ENCODE measurements at places on chromosomes 2 and 18.

GRCh38 chr2:37013315-37013641 is 46.9 kb upstream of the STRN start:
- no peak for DNase-seq

DNA sequence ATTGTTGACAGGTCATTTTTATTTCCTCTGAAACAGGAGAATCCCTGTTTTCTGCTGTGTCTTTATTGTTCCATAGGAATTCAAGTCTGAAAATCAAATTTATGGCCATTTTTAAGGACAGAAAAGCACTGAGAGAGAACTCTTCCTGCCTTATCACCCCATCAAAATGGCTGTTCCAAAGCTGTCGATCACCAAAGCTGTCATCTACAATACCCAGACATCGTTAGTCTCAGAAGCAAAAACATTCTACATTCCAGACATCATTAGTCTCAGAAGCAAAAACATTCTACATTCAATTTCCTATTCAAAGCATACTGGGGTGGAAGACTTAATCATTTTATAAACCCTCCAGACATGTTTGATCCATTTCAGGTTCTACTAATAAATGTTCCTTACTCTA is 44.4 kb downstream of the SCRN3 start:
- no peak for DNase-seq

GRCh38 chr2:210224591-210224940 is 681 bp downstream of the ACADL start:
- no peak for DNase-seq

- DNase-seq: no peak
Observed at GRCh38 chr2:170073288-170073687, 104.7 kb upstream of the MYO3B start.

- no peak for DNase-seq
Observed at GRCh38 chr2:213157242-213157641, 5.8 kb upstream of the IKZF2 start.

- no peak for DNase-seq
Observed at GRCh38 chr2:85935746-85936208, 47.0 kb upstream of the ST3GAL5 start.

- no peak for DNase-seq
Observed at GRCh38 chr2:169781249-169782013, 17.2 kb upstream of the SSB start.

GRCh38 chr2:144606466-144607095 is 86.7 kb upstream of the ZEB2 start:
- no peak for DNase-seq

DNA sequence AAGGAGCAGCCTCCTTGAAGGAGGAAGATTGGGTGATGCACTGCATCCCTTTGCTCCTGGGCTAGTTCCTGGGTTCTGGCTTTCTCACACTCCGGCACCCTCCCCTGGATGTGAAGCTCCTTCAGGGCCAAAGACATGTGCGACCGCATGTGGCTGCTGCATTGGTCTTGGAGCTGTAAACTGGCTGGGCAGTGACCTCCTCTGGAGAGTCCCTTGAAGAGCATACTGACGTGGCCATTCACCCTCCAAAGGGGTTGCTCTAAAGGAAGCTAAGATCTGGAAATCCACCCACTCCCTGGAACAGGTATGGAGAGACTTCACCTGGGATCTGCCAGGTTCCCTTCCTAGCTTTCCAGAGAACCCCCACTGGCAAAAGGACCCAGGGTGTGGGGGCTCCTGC is 62.1 kb downstream of the TMEM17 start:
- DNase-seq: no peak

DNA sequence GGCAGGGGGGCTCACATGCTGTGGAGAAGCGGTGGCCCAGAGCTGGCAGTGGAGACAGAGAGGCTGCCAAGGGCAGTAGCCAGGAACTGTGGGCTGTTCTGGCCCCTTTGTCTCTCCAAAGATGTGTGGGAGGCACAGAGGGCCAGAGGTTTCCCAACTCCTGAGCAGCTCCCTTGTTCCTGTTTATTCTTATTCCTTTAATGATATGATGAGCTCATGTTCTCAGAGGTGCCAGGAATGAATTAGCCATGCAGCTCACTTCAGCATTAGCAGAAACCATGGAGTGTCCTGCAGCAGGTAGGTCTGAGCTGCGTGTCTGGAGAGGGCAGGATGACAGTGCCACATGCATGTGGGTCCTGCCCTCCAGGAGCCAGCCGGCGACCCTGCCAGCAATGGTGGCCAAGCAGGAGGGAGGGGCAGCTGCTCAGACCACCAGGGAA is 77.9 kb upstream of the FZD7 start:
- no peak for DNase-seq

DNA sequence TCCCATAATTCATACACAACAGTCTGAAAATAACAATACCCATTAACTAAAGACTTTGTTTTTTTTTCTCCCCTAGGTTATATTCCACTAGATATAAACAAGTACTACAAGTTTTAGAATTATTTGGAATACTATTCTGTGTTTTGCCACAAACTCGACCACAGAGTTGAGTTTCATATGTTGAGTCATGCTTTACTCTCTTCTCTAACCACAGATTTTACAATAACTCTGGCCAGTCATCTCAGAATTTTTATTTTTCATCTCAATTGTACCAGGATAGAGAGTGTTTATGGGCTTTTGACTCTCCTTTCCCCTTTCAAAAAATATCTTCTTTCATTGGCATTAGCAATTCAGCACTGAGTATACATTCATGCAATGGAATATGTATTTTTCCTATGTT is 348.7 kb upstream of the GALNT5 start:
- no peak for DNase-seq

- DNase-seq: no peak
Observed at GRCh38 chr2:240443891-240444301, 8.4 kb downstream of the GPC1 start.

GRCh38 chr2:181658444-181658843 is 1.5 kb upstream of the CERKL start:
- no peak for DNase-seq

DNA sequence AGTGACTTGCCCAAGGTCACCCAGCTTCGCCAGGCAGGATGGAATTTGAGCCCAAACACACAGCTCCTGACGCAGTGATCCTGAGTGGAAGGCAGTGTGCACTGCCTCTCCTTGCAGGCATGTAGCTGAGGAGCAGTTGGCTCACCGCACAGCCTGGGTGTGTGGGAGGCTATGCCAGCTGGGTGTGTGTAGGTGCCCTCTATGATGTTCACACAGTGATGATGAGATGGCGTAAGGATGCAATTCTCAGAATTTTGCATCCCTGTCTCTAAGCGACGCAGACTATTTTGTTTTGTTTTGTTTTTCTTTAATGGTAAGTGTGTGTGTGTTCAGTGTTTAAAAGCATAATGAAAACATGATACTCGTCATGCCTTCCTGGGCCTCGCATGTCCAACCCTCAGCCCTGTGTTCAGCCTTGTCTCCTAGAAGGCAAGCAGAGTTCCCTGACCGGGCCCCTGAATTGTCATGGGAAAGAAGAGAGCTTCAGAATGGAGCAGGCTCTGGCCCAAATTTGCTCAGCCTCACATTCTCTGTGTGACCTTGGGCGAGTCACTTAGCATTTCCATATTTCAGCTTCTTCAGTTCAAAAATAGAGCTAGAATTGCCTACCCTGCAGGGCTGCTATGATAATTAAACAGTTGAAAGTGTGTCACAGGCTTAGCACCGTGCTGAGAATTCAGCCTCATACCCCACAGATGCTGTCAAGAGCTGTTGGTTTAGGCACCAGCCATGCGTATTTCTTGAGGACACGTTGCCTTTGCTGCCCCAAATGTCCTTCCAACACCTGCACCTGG is 603.6 kb upstream of the RAB6C start:
- no peak for DNase-seq

- DNase-seq: no peak
Observed at GRCh38 chr2:32627441-32627813, 423 bp upstream of the TTC27 start.

GRCh38 chr18:58393295-58393694 is 235.6 kb downstream of the ALPK2 start:
- DNase-seq: no peak

DNA sequence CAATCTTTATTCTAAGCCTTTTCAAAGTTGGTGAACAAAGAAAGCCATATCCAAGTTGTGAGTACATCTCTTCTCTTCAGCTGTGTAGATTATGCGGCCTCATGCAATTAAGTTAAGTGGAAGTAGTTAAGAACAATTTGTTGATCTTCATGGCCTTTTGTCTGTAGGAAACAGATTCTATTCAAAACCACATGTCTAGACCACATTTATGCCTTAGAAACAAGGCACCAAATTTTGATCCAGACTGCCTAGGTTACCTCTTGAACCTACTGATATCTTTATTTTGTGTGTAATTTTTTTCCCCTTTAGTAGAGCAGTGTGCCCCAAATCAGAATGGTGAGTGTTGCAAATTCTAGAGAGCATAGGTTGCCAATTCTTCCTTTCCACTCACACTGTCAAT is 101.6 kb upstream of the CERS6 start:
- no peak for DNase-seq

DNA sequence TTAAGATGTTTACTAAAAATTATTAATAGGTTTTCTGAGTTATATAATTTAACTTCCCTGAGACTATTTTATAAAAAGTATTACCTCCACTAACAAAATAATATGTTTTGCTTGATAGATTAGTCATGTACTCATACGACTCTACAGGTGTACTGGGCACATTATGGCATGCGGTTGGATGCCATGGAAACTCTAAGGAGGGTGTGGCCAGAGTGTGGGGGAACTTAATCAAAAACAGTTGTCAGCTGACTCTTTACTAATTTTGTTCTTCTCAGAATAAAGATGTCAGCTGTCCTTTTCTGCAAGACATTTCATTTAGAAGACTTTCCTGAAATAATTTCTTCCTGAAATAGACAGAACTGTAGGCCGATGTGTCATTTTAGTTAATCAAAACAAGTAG is 228.3 kb upstream of the SIX3 start:
- DNase-seq: peak; percentile 68

DNA sequence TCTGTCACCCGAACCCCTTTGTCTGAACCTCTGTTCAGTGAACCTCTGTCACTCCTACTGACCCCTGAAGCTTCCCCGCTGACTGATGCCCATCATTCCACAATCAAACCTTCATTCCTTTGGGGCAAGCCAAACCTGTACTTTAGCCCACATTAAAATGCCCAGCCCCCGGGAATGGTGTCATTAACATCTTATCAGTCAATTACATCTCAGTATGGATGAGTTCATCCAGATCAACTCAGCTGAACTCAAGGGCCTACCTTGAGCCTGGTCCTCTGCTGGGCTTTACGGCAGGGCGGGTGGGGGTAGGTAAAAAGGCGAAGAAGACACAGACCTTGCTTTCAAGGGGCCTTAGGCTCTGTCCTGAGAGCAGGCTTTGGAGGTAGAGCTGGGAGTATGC is 154.4 kb upstream of the SMAD2 start:
- no peak for DNase-seq

All from RPMI8226 (cell line).